ENCODE measurements at places on chromosomes 16 and 17. TPM values are rescaled to one million over a fixed set of nuclear protein-coding genes. Genes with fewer than 3 reads are reported as not detected.

- peaks cover 20% of the 10 kb centered on the region for H3K36me3 ChIP-seq
- H3K4me3 ChIP-seq = peak overlapping the region; percentile 6
- H3K4me1 ChIP-seq = peaks cover 40% of the 10 kb centered on the region
Observed at GRCh38 chr17:57357392-57357784, 101.1 kb downstream of the MSI2 start.

MARF1 gene
- 54.6 TPM for total RNA-seq

CCL5 gene
- total RNA-seq = not detected

DNA sequence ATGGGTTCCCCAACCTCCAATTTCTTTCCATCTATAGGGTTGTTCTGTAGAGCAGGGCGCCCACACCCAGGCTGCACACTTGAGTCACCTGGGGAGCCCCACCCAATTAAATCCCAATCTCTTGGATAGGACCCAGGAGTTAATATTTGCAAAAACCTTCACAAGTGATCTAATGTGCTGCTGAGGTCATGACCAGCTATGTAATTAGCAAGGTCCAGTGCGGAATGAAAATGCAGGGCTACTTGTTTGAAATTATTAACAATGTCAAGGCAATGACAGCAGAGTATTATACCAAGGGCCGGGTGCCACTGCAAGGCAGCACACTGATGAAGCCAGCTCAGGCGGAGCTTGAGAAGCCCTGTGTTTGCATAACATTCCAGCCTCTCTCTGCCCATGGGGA lies 302.7 kb downstream of the MAF start:
- no peak overlapping the region for H3K4me3 ChIP-seq
- H3K4me1 ChIP-seq = peaks cover 29% of the 10 kb centered on the region
- peaks cover 12% of the 10 kb centered on the region for H3K27me3 ChIP-seq
- H3K27ac ChIP-seq = no peak overlapping the region
- no peaks in the 10 kb centered on the region for H3K36me3 ChIP-seq

TBX2 gene
- total RNA-seq = 55.9 TPM

DNA sequence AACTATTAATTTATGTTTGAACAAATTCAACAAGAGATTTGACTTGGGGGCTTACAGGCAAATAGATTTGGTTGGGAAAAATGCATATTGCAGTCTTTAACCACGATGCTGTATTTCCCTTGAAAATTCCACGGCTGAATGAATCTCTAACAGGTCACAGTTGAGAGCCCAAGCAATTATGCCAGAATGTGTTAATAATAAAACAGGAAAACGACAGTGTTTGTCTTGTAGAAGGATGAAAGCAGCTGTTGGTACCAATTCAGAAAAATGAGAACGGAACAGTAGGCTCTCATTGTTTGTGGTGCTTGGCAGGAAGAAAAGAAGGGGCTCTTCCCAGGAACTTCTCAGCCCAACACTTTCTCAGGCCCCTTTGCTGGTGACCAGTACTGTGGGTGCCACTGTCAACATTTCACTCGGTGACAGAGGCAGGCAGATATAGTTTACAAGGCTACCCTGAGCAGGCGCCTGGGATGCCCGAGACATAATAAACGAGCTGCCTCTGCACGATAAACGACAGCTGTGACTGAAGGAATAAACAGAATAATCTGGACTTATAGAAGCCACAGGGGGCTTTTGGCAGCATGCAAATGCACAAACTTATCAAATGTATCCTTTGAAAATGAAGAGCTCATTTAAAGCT lies 387.1 kb downstream of the HS3ST4 start:
- peaks cover 9% of the 10 kb centered on the region for H3K27me3 ChIP-seq
- no peak overlapping the region for H3K27ac ChIP-seq
- H3K36me3 ChIP-seq = no peaks in the 10 kb centered on the region
- no peak for DNase-seq
- no peaks in the 10 kb centered on the region for H3K4me1 ChIP-seq

DNA sequence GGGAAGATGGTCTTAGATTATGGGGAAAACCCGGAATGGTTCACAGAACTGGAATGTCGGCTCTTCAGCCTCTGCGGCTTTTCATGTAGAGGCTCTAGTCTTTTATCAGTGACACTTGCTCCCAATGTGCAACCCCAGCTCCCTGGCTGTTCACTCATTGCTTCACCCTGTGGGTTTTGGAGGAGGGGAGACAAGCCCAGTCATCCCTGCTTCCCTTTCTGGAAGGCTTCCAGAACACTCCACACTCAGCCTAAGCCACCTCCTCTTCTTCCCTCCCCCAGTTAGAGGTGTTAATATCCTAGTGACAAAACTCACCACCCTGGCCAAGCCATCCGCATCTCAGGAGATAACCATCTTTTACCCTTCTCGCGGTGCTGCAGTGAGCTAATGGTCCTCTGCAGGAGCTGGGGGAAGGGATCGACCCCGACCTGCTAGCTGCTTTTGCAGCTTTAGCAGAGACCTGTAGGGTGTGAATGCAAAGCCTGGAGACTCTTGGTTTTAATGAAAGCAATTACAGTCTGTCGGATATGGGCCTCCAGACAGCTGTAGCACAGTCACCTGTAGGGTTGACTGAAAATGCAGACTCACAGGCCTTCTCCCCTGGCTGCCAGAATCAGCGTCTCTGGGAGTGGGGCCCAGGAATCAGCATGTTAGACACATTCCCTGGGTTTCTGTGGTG lies 24.3 kb upstream of the LASP1NB start:
- peaks cover 20% of the 10 kb centered on the region for H3K36me3 ChIP-seq
- H3K4me3 ChIP-seq = no peak overlapping the region
- peaks cover 17% of the 10 kb centered on the region for H3K4me1 ChIP-seq
- no peaks in the 10 kb centered on the region for H3K27me3 ChIP-seq

GRCh38 chr16:66128371-66128770 lies 238.1 kb upstream of the CDH5 start:
- H3K27me3 ChIP-seq = peaks cover 55% of the 10 kb centered on the region
- peaks cover 17% of the 10 kb centered on the region for H3K4me1 ChIP-seq
- no peaks in the 10 kb centered on the region for H3K36me3 ChIP-seq

DNA sequence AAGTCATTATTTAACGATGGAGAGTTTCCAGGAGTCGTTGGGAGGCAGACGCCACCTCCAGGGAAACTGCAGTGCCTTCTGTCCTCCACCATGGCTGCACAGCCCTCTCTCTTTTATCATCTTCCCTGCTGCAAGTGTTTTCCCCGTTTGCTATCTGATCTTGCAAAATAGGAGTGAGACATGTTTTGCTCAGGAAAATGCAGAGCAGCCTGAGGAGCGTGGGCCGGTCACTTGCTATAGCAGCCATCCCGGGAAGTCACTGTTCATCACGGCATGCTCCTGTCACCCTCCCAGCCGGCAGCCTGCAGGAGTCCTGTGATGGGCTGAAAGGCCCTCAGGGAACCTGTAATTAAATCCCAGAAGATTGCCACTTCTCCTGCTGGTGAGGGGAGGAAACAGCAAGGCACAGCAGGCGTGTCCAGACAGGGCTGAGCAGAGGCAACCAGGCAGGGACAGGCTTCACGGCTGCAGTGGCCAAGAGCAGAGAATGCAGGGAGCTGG lies 143.1 kb downstream of the GSG1L start:
- H3K36me3 ChIP-seq = no peaks in the 10 kb centered on the region
- H3K27me3 ChIP-seq = peaks cover 30% of the 10 kb centered on the region
- no peak overlapping the region for H3K4me3 ChIP-seq
- peaks cover 7% of the 10 kb centered on the region for H3K4me1 ChIP-seq

DNA sequence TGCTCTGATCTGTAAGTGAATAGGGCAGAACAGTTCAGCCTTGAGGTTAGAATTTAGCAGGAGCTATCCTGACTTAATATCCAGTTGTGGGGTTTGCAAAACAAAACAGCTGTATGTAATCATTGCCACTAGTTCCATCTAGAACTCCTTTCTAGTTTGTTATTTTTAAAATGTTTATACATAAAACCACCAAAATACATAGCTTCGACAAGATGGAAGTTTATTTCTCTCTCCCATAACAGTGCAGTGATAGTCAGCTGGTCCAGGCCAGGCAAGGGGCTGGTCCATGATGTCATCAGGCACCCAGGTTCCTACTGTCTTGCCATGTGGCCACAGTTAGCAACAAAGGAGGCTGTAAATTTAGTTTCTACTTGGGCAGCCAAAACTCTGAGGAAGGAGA lies 10.5 kb upstream of the PLK1 start:
- no peak overlapping the region for H3K27ac ChIP-seq
- DNase-seq = no peak
- H3K4me3 ChIP-seq = no peak overlapping the region
- H3K4me1 ChIP-seq = no peaks in the 10 kb centered on the region
- H3K36me3 ChIP-seq = peaks cover 3% of the 10 kb centered on the region
- no peaks in the 10 kb centered on the region for H3K27me3 ChIP-seq

ENPP7 gene
- 20.5 TPM for total RNA-seq

ZG16B gene
- 1.5 TPM for total RNA-seq

- peaks cover 39% of the 10 kb centered on the region for H3K27me3 ChIP-seq
- no peak for DNase-seq
- H3K4me1 ChIP-seq = peaks cover 8% of the 10 kb centered on the region
- no peak overlapping the region for H3K27ac ChIP-seq
- no peaks in the 10 kb centered on the region for H3K36me3 ChIP-seq
Observed at GRCh38 chr17:39963829-39964228, 1.0 kb downstream of the GSDMA start.

- DNase-seq = no peak
- peak overlapping the region; percentile 67 for H3K27ac ChIP-seq
- H3K4me3 ChIP-seq = peak overlapping the region; percentile 44
Observed at GRCh38 chr17:43578699-43579565, 32.8 kb upstream of the ETV4 start.

GRCh38 chr16:20303012-20303411 lies 24.3 kb downstream of the GP2 start:
- DNase-seq = no peak
- H3K27me3 ChIP-seq = peaks cover 32% of the 10 kb centered on the region
- H3K27ac ChIP-seq = no peak overlapping the region
- H3K36me3 ChIP-seq = no peaks in the 10 kb centered on the region
- no peak overlapping the region for H3K4me3 ChIP-seq

DNA sequence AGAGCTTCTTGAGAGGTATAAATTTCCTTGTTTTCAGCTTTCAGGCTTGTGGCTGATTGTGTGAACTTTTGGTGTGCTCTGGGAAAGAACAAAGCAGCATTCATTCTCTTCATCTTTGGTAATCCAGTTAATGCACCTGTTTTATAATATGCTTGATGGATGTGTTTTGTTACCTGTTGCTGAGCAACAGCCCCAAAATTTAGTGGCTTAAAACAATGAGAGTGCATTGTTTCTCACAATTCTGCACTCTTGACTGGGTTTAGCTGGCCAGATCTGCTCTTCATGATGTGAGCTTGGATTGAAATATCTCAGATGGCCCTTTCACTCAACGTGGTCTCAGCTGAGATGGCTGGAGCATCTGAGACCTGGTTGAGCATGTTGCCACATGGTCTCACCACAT lies 58.7 kb upstream of the NOL11 start:
- no peak overlapping the region for H3K4me3 ChIP-seq
- DNase-seq = no peak
- no peaks in the 10 kb centered on the region for H3K27me3 ChIP-seq
- no peak overlapping the region for H3K27ac ChIP-seq
- no peaks in the 10 kb centered on the region for H3K36me3 ChIP-seq
- no peaks in the 10 kb centered on the region for H3K4me1 ChIP-seq

DNA sequence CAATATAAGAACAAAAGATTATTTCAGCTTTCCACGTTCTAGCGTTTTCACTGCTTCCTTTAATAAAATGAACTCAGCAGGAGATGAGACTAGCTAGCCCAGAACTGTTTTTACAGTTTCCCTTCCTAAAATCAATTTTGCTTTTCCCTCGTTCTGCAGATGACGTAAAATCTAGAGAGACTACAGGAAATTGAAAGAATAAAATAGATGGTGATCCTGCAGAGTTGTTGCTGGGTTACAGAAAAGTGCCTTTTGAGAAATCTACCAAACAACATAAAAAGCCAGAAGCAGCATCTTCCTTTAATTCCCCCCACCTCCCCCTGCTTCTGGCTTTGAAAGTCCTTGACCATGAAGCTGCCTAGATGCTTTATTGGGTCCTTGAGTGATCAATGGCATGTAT lies 96.8 kb upstream of the CLEC3A start:
- H3K4me1 ChIP-seq = peaks cover 23% of the 10 kb centered on the region
- H3K27ac ChIP-seq = no peak overlapping the region
- no peak for DNase-seq
- H3K36me3 ChIP-seq = no peaks in the 10 kb centered on the region
- peaks cover 14% of the 10 kb centered on the region for H3K27me3 ChIP-seq
- no peak overlapping the region for H3K4me3 ChIP-seq

DNA sequence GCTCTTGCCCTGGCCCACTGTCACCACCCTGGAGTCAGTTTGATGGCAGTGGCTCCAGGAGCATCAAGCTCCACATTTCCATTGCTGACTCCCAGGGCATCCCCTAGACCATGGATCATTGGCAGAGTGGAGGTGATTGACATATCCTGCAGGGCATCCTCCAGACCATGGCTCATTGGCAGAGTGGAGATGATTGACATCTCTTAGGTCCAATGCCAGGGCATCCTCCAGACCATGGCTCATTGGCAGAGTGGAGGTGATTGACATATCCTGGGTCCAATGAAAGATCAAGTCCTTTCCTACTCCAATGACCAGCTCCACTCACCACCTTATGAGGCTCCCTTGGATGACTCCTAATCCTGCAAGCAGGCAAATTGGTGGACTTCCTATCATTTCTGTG lies 174.3 kb upstream of the NLRP1 start:
- no peak overlapping the region for H3K4me3 ChIP-seq
- DNase-seq = no peak

WSCD1 gene
- total RNA-seq = 16.1 TPM

SNAI3 gene
- total RNA-seq = 0.79 TPM
